Stimulated activated CD8-positive, alpha-beta memory T cell treated with anti-CD3 and anti-CD28 coated beads, Interleukin-15, amount 100 ng/mL, for 4 hours (primary cell): ENCODE measurements at places on chromosomes 7 and 10.

DNA sequence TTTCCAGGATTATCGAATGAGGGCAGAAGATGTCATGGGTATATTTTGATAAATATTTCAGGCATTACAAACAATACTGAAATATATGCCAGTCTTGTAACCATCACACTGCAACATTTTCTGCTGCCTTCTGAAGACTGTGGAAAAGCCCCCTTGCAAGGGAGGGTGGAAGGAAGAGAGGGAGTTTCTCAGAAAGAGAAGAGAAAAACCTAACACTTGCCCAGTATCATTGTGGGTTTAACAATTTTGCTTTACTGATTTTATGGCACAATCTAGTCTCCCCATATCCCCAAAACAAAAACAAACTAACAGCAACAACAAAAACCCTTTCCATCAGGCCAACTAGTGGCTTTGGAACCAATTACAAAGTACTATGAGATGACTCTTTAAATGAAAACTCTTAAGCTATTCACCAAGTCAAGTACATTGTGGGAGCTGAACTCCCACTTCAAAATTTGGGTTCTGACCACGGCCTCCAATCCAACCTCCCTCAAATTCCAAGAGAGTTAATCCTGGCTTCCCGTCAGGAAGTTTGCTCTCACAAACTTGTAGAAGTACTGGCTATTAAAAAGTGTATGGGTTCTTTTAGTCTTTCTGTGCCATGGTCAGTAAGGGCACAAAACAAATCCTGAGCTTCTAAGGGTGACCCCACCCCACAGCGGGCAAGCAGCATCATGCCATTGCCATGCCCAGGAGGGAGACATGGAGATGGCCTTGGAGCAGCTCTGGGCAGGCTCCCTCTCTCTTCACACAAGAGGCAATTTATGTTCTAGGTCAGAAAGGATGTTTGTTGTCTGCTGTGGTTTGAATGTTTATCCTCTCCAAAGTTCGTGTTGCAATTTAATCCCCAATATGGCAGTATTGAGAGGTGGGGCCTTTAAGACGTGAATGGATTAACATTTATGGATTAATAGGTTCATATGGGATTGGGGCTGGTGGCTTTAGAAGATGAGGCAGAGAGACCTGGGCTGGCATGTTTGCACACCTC lies 96.3 kb downstream of the JAZF1 start:
- DNase-seq, result no peak

DNA sequence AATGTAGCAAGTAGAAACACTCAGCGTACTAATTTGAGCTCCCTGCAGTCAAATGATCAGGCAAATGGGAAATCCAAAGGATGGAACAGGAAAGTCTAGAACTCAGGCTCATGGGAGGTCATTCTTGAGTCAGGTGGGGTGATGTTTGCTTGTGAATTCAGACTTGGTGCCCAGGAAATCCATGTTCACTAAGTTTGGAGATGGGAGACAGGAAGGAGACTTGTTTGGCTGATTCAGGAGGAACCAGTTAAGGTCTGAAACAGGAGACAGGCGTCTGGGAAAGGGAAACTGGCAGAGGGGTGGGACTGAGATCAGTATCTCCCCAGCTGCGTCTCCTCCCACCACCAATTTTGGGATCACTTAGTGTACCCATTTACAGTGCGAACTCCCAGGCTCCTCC lies 38.4 kb upstream of the ZNF438 start:
- no peak for DNase-seq

DNA sequence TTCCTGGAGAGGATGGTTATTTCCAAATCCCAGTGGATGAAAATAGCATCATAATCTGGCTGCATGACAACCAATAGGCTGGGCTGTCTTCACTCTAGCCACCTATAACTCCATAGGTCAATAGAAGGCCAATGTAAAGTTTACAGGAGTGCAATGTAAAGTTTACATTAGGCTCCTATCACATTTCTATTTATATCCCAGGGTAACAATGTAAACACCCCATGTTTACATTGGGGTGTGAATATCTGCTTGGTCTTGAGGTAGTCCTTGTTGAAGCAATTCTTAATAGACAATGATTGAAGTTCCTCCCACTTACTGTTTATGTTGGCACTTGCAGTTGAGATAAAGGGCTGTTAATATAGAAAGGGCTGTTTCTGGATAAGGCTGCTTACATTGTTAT lies 21.5 kb downstream of the CH25H start:
- no peak for DNase-seq

DNA sequence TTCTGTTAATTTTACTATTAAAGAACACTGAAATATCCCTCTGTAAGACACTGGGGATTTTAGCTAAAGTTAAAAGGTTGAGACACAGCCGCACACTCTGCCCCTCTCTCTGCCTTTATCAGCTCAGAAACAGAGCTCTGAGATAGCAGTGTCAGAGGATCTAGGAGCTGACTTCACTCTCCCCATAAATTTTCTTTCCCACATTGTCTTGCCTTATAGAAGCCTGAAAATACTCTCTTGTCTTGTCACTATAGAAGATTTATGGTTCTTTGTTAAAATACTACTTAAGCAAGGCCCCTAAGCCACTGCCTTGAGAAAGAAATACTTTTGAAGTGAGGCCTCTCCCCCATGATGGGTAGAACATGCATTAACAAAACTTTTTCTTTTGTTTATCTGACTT lies 105.7 kb upstream of the C10orf90 start:
- no peak for DNase-seq

DNA sequence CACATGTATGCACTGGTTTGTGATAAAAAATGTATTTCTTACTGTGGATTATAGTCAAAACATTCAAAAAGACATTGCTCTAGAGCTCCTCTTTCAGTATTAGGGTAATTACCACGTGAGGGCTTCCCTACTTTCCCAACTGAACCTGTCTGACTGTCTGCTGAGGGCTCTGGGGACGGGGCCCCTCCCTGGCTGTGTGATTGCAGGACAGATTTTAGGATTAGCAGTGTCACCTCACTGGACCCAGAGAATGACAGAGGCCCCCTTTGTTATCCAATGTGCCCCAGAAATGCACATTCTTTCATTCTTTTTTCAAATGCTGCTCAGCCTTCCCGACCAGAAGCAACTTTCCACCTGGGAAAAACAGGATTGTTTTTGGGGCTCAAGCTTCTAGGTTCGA lies 43.6 kb upstream of the MXI1 start:
- no peak for DNase-seq

DNA sequence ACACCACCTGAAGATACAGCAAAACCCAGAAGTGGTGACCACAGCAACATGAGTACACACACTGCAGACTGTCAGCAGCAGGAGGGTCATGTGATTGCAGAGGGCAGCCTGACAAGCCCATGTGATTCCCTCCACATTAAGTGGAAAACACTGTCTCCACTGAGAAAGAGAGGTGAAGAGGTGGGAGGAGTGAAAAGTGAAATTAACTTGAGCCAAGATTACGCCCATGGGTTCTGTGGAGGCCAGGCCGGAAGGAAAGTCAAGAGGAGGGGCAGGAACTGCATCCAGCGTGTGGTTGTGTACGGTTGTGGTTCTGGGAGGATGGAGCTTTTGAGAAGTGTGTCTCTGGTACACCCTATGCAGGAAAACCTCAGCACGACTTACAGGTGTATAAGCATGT lies 138.5 kb downstream of the PLXNA4 start:
- DNase-seq, result no peak

DNA sequence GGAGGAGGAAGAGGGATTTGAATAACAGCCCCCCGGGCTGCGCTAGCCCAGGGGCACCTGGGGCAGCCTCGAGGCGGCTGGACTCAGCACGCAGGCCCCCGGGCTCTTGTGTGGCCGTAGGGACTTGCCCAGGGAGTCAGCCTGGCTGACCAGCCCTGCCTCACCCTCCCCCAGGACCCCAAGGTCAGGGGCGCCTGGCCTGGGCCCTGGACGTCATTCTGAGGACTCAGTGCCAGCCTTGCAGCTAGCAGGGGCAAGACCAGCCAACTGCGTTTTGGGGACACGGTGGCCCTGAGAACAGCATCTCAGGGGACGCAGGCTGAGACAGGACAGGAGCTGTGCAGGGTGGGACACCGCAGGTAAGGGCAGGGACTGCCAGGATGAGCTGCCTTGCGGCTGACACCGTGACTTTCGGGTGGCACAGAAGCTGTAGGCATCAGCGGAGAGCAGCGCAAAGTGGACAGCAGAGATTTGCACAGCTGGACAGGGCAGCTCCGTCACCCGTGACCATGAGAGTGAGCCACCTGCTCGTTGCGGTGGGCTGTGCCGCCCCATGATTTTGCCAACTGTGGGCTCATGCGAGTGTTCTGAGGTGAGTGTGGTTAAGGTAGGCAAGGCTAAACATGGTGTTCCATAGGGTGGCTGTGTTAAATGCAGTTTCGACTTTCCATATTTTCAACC lies 48.1 kb upstream of the UBE3C start:
- no peak for DNase-seq

DNA sequence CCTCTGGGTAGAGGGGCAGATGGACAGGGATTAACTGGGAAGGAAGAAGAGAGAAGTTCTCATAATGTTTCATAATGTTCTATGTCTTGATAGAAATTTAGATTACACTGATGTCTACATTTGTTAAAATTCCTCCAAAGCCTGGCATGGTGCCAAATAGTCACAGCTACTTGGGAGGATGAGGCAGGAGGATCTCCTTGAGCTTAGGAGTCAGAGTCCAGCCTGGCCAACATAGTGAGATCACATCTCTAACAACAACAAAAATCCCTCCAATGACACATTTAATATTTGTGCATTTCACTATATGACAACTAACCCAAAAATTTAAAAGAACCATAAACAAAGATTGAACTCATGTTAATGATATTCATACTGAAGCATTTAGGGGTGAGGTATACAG lies 33.0 kb upstream of the PPP1R3C start:
- DNase-seq, result no peak

- no peak for DNase-seq
These were observed 669.1 kb upstream of the NRP1 start for GRCh38 chr10:34003561-34003960.

DNA sequence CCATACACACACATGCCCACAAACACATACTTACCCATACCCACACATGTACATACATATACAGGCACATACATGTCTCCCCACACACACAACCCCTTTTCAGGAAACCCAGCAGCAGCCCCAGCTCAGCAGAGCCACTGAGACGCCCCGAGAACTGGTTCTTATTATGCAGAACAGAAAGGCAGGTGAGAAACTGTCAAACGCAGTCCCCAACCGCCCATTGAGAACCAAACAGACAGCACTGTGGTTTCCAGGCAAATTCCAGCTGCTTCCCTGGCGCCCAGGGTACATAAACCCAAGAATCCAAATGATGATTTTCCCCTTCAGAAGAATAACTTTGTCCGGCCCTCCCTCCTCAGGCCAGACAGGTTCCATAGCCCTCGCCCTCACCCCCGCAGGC lies 366.6 kb upstream of the ZMIZ1 start:
- no peak for DNase-seq

GRCh38 chr7:101023839-101024238 lies 4.0 kb downstream of the MUC17 start:
- no peak for DNase-seq

GRCh38 chr10:114649217-114649903 lies 8.7 kb downstream of the ABLIM1 start:
- DNase-seq, result no peak

DNA sequence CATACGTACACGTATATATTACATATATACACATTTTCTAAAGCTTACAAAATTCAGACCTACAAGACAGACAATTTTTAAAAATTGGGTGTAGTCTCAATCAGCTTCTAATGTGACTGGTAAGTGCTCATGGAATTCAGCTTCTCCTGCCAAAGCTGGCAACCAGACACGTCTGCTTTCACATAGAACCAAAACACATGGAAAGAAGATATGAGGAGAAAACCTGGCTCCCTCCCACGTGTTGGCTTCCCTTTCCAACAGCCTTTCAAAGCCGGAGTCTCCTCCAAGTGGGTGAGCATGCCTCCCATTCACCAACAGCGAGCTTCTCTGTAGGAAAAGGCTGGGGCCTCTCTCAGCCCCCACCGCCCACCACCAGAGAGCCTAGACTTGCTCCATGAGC lies 33.4 kb downstream of the CDCA7L start:
- no peak for DNase-seq

DNA sequence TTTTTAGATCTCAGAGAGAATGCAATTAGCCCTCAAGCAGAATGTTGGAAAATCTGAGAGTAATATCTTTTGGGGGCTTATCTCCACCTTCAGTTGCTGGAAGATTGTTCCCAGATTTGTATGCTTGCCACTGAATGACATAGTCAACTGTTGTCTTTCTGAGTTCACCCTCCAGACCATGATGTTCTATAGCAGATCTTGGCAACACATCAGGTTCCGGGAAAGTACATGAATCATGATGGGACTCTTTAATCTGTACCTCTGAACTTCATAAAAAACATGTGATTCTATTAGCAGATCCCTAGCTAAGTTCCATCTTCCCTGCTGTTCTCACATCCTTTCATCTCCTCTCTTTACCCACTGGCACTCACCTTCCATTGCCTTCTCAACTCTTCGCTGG lies 68.9 kb downstream of the PLCE1 start:
- DNase-seq, result no peak

- no peak for DNase-seq
These were observed 83.0 kb upstream of the CXCL12 start for GRCh38 chr10:44467900-44468299.

GRCh38 chr7:101956130-101956529 lies 138.7 kb downstream of the CUX1 start:
- no peak for DNase-seq

DNA sequence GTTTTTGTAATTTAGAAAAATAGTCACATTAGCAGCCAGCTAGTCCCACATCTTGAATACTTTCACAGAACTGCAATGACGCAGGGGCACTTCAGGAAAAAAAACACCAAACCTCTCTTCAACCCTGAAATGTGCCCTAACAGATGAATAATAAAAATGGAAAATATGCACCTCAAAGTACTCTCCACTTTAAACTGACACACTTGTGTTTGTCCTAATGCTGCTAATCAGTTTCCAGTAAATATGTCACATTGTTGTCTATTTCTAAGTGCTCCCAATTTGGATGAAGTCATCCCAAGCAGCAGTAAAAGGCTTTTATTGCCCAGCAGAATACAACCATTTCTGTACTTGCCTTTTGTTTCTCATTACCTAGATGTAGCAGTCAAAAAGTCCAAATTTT lies 86.7 kb downstream of the PARD3 start:
- no peak for DNase-seq

GRCh38 chr10:11300026-11300425 lies 282.4 kb downstream of the CELF2 start:
- no peak for DNase-seq

GRCh38 chr10:14604181-14605142 lies 170.2 kb downstream of the FAM107B start:
- peak; percentile 61 for DNase-seq

- no peak for DNase-seq
These were observed 714.0 kb upstream of the GHITM start for GRCh38 chr10:83425306-83425705.

GRCh38 chr7:78345293-78345911 lies 546.8 kb downstream of the PHTF2 start:
- DNase-seq, result no peak

GRCh38 chr10:21401196-21401595 lies 124.3 kb downstream of the SKIDA1 start:
- no peak for DNase-seq

DNA sequence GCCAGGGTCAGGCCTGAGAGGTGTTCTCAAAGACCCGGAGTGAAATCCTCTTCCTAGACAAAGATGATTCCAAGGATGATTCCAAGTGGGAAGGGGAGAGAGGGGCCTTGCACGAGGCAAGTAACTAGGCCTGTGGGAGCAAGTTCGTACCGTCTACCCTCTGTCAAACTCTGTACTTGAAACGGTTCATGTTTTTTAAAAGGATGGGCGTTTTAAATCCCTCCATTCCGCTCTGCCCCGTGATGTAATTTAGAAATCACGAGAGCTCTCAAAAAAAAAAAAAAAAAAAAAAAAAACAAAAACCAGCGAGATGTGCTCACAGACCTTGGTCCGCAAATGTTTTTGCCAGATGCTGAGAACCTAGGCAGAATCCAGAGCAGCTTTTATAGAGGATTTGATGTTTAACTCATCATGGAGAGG lies 114.7 kb upstream of the CARD11 start:
- no peak for DNase-seq
